WTC11 (cell line): ENCODE measurements at places on chromosomes 13 and 19. TPM values are rescaled to one million over a fixed set of nuclear protein-coding genes. Genes with fewer than 3 reads are reported as not detected.

DNA sequence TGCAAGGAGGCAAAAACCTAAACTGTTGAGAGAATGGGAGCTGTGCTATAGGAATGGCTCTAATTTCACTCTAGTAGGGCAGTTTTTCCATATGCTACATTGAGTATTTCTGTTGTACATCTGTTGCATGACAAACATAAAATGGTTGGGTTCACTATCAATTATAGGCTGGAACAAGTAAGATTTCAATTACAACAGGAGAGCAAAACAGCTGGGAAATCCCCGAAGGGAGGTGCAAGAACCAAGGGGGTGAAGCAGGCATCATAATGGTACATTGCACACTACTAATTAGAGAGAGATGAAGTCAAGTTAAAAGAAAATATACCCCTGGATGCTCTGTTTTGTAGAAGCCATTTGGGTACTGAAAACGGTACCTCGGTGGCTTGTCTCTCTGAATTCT, 389.5 kb downstream of the PCDH9 start:
- no peak for DNase-seq

DNA sequence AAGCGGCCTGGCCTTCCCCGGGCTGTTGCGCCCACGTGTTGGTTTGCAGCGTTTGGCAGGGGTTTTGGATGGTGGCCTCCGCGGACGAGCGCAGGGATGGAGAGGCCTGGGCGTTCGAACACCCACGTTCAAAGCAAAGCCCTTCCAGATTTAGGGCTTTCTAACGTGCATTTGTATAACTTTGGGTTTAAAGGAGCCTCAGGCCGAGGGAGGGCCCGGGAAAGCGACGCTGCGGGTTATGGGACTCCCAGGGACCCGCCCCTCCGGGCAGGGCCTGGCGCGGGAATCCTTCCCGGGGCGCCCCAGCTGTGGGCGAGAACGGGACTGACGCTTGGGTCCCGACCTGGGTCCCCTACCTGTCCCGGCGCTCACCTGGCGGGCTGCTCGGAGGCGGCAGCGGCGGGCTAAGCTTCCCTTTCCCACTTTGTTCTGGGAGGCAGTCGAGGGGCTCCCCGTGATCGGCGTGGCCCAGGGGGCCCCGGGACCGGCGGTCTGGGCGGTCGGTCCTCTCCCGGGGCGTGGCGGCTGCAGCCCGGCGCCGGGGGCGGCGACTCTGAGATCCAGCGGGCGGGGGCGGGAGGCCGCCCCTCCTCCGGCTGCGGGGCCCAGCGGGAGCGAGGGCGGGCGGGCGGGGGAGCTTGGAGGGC, at the start of gene FBXO17:
Gene FBXO17, minus strand, starts transcription at position 529 of the 647 bp plus-strand sequence. CDS start 25,423 bp downstream, outside the sequence.
- DNase-seq: peak; percentile 58

GRCh38 chr19:9342610-9343304, 18.8 kb downstream of the ZNF559 start:
- no peak for DNase-seq

DNA sequence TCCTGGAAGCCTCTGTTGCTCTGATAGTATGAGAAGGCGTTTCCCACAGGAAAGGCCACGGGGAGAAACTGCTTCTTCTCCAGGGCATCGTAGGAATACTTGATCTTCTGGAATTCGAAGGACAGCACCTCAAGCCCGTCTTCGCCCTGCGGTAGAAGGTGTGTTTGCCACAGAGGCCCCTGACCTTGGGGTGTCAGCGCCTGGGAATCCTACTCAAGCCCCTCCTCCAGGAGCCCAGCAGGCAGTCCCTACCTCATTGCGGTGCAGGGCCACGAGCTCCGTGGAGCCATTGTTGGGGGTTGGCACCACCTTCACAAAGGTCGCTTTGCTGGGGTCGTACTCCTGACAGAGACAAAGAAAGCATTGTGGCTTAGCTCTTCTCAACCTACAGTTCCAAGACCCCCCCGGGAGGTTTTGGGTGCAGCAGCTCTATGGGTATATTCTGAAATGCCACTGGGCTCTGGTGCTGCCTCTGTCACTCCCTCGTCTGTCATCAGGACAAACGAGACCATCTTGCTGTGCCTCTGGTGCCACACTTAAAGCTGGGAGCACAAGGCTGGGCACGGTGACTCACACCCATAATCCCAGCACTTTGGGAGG, 3.7 kb downstream of the ATP13A1 start:
- no peak for DNase-seq

- DNase-seq: peak; percentile 48
These were observed 8.1 kb downstream of the SULT2B1 start for GRCh38 chr19:48560095-48560530.

Gene DMPK
- 34.4 to 42.7 TPM (median 38.8 TPM) in 3 replicates for total RNA-seq

GRCh38 chr19:1285737-1286360, at the start of gene EFNA2:
EFNA2 (plus strand) TSS chr19:1285873; CDS start chr19:1286169, 296 bp downstream.
- DNase-seq: no peak

DNA sequence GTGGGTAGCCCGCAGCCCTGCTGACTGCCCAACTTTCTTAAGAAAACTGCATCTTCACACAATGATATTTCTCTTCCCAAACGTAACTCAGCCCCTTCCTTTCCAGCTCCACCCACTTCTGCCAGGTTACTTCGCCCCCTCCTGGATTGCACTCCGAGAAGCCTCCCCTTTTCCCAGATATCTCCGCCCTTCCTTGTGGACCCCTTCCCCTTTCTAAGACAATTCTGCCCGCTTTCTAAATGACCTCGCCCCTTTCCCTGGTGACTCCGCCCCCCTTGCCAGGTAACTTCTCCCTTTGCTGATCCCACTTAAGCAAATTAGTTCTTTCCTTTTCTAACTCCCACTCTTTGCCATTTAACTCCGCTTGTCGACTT, 2.6 kb downstream of the VSIG10L start:
- DNase-seq: no peak

GRCh38 chr19:7109678-7110289, 40.3 kb downstream of the ZNF557 start:
- DNase-seq: peak; percentile 33

- no peak for DNase-seq
These were observed 16.1 kb downstream of the TMEM38A start for GRCh38 chr19:16677055-16677454.

DNA sequence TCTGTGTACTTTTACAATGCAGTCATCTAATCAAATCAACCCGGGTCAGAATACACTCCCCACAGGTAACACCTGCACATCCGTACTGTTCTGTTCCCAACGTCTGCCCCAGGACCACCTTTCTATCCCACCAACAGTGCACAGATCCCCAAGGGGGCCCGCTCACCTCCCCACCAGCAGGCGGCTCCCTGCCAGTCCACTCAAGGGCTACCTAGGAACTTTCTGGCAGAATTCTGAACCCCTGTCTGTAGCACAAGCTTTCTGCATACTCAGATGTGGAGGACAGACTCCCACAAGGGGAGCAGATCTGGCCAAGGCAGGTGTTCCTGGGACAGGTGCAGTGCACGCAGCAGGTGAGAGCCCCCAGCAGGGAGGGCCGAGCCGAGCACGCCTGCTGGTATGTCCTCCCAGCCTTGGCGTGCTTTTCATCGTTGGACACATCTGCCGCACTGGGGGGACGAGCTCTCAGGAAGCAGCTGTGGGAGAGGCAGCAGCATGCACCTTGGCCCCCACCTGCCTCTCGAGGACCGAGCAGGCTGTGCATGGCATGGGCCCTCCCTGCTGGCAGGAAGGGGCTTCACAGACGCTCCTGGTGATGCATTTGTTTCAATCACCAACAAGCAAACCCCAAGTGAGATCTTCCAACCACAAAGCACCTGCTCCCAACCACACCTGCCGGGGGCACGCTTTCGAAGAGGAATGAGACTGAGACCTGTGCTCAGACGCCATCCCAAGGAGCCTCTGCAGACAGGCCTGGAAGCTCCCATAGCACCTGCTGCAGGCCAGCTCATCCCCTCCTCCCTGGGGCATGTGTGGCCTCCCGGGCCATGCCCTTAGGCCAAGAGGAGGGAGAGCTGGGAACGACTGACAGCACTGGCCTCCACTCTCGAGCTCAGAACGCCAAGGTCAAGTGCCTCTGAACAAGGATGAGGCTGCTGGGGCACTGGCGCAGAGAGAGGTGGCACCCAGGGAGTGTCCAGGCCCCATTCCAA, 35.9 kb downstream of the RAB20 start:
- DNase-seq: no peak

Gene SLC17A7
- 1.6 to 2.8 TPM (median 2.1 TPM) in 3 replicates for total RNA-seq

- DNase-seq: no peak
These were observed 32.4 kb downstream of the RHPN2 start for GRCh38 chr19:33032218-33032781.

- DNase-seq: no peak
These were observed 171.0 kb downstream of the GPC6 start for GRCh38 chr13:93397619-93398018.

Gene DAND5
- 0.18 to 0.23 TPM (median 0.22 TPM) in 3 replicates for total RNA-seq

DNA sequence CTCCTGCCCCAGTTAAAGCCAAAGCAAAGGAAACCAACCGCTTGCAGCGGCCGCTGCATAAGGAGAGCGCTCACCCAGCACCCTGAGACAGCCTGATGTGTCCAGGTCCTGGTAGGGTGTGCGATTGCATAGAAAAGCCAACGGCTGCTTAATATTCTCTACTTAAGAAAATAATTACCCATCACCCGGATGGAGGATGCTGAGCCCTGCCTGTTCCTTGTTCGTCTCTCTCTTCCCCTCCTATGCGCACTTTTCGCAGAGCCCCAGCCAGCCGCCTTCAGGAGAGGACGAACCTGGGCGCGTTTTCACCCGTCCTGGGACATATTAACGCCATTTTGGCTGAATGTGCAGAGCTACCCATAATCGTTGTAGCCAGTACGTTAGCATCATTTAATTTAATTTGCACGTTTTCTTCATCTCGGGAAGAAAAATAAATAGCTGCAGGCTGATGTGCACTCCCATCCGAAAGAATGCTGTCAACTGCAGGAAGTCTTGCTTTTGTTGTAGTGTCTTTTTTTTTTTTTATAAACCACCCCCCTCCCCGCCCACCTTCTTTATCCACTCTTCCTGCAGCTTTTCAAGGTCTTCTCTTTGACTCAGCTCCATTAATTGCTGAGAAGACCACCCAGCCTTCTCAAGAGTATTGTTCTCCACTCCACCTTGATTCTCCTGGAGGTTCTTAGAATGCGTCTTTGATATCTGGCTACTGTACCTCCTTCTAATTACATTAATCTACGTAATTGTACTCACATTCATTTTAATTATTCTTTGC, 214.5 kb downstream of the TEX29 start:
- DNase-seq: no peak

DNA sequence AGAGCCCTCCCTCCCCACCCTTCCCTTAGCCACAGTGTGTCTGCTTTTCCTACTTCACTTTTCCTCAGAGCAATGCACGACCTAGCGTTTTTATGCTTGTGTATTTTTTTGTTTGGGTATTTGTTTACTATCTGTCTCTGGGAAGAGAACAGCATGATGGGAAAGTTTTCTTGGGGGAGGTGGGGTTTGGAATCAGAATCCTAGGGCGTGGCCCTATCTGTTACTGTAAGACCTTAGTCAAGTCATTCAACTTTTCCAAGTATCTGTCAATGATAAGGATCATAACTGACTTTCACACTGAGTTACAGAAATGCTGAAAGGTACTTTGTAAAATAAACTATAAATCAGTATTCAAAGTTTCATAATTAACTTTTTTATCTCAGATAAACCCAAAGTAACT, 146.3 kb upstream of the WASF3 start:
- DNase-seq: no peak

DNA sequence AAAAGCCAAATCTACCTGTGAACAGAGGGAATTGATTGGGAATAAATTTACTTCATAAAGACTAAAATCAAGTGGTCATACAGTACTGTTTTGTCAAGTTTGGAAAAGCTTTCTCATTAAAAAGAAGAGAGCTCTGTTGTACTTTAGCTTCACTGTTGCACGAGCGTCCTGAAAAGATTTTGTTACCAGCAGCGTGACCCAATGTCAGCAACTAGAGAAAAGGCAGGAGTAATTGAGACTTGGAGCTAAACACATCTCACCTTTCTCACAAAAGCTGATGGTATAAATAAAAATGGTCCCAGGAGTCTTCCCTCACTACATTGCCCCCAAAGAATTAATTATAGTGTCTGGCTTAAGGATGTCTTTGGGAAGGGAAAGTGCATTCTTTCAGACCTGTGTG, 613.7 kb downstream of the OLFM4 start:
- DNase-seq: no peak

DNA sequence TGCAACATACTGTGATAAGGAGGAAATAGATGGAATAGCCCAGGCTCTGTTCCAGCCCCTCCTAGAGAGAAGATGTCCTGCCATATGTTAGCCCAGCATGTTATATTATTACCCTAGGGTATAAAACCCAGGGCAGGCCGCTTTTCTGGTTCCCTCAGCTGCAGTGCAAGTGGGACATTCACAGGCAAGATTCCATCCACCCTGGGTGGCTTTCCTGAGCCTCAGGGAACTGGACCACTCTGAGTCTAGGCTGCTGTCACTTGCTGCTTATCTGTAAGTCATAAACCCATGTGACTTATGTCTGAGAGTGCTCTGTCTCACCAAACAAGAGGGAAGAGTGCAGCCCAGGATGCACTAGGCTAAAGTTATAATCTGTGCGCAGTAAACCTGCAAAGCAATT, 413.2 kb downstream of the MZT1 start:
- DNase-seq: no peak

Gene LRRC4B
- total RNA-seq: 10.0 to 11.0 TPM (median 10.9 TPM) in 3 replicates

- DNase-seq: no peak
These were observed 102.8 kb downstream of the KATNAL1 start for GRCh38 chr13:30204564-30204963.

Gene CYP2A6
- 0.25 to 0.80 TPM (median 0.28 TPM) in 3 replicates for total RNA-seq

Gene ZNF568
- total RNA-seq: 9.4 to 10.5 TPM (median 9.7 TPM) in 3 replicates

Gene SLC25A15
- 20.2 to 20.7 TPM (median 20.2 TPM) in 3 replicates for total RNA-seq

DNA sequence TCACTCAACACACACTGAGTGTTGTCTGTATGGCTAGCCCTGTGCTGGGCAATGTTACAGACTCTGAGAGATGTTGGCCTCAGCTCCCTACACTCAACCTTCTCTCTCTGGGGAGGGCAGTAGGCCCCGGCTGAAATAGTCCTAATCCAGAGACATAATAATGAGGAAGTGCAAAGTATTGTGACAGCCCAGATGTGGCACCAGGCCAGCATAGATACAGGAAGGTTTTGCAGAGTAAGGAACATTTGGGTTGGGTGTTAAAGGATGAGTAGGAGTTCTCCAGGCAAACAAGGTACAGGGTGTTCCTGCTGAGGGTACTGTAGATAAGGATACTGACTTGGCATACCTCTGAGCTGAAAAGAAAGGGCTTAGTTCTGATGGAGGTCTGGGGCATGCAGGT, 2.4 kb downstream of the LIN7B start:
- no peak for DNase-seq

GRCh38 chr19:27909861-27910260, 1303.1 kb downstream of the UQCRFS1 start:
- DNase-seq: no peak

Gene C19orf18
- total RNA-seq: 1.1 to 1.3 TPM (median 1.1 TPM) in 3 replicates
